OCI-LY7 (cell line): ENCODE measurements at places on chromosomes 5 and 9. TPM values are rescaled to one million over a fixed set of nuclear protein-coding genes. Genes with fewer than 3 reads are reported as not detected.

DNA sequence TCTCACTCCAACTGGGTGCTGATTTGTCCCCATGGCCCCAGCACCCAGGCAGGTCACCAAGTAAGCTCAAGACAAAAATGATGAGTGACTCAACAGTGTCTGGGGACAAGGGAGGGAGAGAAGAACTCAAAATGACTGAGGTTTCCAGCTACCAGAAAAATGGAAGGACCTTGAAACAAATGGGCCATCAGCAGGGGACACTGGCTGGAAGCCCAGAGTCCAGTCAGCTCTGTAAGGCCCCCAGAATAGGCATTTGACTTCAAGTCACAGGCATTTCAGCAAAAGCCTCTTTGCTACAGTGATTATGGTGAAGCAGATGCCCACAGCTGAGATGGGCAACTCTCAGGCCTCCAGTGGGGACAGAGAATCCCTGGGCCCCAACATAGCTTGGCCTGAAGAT lies 139.0 kb upstream of the GABRP start:
- DNase-seq: no peak

- DNase-seq: no peak
Observed at GRCh38 chr9:113985968-113986585, 92.0 kb downstream of the AMBP start.

- no peak for DNase-seq
Observed at GRCh38 chr5:133806847-133807246, 161.6 kb downstream of the C5orf15 start.

DNA sequence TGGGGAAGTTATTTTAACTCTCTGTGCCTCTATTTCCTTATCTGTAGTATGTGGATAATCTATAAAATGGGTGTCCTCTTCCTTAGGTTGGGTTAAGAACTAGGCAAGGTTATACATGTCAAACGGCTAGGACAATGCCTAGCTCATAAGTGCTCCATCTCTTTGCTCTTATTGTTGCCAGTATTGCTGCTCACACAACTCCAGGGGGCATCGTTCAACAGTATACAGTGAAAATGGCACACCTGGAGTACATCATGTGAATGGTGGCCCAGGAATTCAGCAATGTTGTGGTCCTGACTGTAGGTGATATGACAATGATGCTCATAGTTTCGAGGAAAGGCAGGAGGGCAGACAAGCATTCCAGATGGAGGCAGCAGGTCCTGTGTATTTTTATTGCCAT lies 30.1 kb downstream of the SLIT3 start:
- DNase-seq: no peak

- no peak for DNase-seq
Observed at GRCh38 chr5:150325426-150325825, 22.7 kb upstream of the ARSI start.

GRCh38 chr5:150143350-150144245 lies 12.0 kb downstream of the PDGFRB start:
- no peak for DNase-seq

The FGF18 gene
- not detected in 2 replicates for total RNA-seq

GRCh38 chr5:108797396-108797795 lies 49.7 kb downstream of the FER start:
- no peak for DNase-seq

DNA sequence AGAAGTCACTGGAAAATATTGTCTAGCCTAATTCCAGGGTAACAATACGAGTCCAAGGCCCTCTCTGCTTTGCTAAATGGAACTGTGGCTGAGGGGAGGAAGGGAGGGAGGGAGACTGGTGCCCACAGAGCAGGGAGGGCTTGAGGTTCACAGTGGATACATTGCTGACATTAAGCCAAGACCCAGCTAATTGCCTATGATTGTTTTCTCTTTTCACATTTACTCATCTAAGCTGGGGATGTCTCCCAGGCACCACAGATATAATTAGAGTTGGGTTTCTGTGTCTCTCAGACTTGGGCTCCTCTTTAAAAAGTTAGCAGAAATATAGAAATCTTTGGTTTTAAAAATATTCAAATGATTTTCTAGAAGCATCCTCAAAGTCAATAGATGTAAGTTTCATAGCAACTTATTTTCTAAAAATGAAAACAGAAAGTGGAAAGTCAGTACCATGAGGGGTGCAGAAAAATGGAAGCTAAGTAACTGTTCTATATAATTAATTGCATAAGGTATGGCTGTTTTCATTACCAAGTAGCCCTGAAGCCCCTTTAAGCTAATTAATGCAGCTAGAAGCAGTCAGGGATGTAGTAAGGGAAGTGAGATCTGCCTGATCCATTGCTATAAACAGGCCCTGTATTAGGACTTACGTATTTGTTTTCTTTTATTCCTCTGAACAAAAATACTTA lies 259.8 kb downstream of the NDUFS4 start:
- DNase-seq: no peak

The GAPVD1 gene
- total RNA-seq: 41.1 and 44.5 TPM in 2 replicates

GRCh38 chr5:137491121-137491520 lies 8.0 kb downstream of the SPOCK1 start:
- no peak for DNase-seq

DNA sequence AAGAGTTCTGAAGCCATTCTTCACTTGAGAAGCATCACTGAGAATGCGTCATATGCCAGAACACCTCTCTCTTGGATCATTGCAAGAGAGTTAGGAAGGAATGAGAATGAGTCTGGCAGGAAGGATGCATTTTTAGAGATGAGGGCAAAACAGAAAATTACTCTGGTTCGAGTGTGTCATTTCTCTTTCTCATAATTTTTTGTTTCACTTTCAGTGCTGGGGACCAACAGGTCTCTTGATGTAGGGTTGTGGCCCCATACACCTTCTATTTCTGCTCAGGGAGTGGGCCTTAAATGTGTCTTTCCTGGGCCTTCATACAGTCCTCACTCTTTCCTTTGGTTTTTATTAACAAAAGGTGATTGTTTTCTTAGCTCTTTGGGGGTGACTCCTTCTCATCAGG lies 302.4 kb downstream of the NR3C1 start:
- DNase-seq: no peak

The IL33 gene
- not detected in 2 replicates for total RNA-seq

DNA sequence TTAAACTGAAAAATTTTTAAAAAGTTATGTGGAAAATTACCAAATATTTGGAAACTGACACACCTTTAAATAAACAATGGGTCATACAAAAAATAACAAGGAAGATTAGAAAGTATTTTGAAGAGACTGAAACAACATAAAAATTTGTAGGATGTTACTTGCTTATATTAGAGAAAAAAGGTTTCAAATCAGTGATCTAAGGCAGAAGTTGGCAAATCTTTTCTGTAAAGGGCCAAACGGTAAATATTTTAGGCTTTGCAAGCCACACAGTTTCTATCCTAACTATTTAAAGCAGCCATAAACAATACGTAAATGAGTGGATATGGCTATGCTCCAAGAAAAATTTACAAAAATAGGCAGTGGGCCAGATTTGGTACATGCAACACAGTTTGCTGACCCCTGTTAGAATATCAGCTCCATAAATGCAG lies 81.3 kb downstream of the OXCT1 start:
- DNase-seq: no peak

DNA sequence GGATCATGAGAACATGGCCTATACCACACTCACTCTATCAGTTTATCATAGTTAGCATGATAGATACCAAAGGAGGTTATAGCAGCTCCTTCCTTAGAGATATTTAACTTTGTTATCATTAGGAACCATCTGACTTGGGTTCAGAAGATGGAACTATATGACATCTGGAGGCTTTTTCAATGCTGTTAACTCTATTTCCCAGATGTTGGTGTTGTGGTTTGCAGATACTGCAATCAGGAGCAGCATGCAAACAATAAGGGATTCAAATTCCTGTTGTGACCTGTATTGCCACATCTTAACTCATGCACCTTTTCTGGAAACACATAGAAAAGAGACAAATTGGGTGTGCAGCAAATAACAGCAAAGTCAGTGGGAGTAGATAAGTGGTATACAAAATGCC lies 201.7 kb downstream of the NNT start:
- no peak for DNase-seq

- peak; percentile 83 for DNase-seq
Observed at GRCh38 chr9:124894741-124895170, 32.8 kb downstream of the ARPC5L start.

- DNase-seq: peak; percentile 42
Observed at GRCh38 chr5:14168144-14168792, 25.1 kb downstream of the TRIO start.

GRCh38 chr5:136269973-136270372 lies 77.0 kb upstream of the SMIM32 start:
- no peak for DNase-seq

The GRAMD2B gene
- total RNA-seq: not detected in 2 replicates

DNA sequence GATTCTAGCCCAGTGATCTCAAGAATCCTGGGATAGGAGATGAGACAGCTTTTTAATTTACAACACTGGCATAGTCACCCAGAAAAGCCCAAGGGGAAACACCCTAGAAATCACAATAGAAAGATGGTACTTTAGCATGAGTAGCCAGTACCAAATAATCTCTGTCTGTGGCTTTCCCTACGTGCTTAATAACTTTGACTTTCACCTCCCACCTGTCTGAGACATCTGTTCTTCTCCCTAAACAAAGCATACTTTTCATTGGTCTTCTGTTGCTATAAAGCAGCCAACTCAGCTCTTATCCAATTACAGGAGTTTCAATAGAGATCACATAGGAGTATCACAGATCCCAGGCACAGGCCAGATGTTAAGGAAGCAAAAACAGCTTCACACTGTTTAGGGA lies 10.4 kb downstream of the MARCHF3 start:
- DNase-seq: no peak

GRCh38 chr5:107858324-107858723 lies 187.6 kb upstream of the EFNA5 start:
- no peak for DNase-seq

DNA sequence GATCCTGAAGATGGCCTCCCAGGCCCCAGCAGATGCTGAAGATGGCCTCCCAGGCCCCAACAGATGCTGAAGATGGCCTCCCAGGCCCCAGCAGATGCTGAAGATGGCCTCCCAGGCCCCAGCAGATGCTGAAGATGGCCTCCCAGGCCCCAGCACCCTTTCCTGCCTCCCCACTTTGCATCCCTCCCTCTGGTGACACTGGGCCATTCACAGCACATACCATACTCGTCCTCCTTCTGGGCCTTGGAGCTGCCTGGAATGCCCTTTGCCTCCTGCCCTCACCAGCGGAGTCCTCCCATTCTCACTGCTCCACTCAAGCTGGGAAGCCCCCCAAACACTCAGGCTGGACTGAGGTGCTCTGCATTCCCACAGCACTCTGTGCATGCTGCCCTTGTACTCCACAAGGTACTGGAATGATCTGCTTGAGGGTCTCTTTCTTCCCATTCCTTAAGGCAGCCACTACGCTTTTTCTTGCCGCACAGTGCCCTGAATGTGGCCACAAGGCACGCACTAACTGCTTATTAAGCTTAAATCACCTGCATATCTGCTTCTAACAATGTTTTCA lies 550.0 kb downstream of the BNC2 start:
- DNase-seq: no peak

The CA9 gene
- not detected in 2 replicates for total RNA-seq

The DEPDC1B gene
- 47.6 and 51.9 TPM in 2 replicates for total RNA-seq

- DNase-seq: no peak
Observed at GRCh38 chr9:81423589-81424326, 265.6 kb downstream of the TLE1 start.

DNA sequence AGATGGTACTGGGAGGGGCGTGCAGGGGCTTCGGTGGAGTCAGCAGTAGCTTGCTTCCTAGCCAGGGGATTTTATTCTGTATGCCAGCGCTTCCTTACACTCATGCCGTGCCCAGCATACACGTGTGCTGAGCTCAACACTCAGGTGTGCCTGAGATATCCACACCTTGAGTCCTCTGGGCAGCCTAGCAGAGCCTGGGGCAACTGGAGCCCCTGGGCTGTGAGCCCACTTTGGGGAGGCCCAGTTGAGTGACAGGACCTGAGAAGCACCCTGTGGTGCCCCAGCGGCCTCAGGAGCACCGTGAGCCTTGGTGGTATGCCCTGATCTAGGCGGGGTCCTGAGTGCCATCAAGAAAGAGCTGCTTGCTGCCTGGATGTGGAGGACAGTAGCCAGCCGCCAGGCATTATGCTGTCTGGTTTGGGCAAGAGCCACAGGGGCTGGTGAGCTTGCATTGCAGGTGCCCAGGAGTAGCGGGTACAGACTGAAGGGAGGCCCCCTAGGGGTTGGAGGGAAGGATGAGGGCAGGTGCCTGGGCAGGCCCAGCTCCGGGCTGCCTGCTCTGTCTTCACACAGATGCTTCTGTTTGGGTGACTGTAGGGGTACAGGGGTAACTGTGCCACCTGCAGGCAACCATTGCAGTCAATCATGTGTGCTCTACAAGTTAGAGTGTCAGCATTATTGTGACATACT lies 42.9 kb downstream of the BNIP1 start:
- DNase-seq: peak; percentile 62
